ENCODE measurements at places on chromosomes 6 and 20.

DNA sequence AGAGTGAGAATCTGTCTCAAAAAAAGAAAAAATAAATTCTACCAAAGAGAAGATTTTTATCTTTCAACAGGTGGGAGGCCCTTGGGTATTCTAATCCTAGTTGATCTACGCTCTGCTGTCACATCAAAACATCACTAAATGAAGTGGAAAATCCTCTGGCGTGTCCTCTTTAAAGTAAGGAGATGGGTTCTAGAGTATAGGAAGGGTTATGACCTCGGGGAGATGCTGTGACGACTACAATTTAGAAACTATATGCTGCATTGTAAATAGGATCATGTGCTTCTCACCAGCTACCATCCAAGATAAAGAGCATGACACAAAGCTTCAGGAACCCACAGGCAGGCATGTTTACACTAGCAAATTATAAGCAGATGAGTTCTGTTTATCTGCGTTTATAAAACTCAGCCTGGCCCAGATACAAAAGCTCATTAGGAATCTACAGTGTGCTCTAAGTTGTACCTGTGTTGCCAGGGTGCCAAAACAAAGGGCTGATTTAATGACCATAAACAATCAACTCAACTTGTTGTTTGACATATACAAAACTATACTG is 197.1 kb upstream of the PLN start:
- DNase-seq = no peak

- no peak for DNase-seq
These were observed 77.7 kb upstream of the ZFP64 start for GRCh38 chr20:52269321-52269720.

- no peak for DNase-seq
These were observed 11.5 kb upstream of the SSR1 start for GRCh38 chr6:7324520-7324919.

DNA sequence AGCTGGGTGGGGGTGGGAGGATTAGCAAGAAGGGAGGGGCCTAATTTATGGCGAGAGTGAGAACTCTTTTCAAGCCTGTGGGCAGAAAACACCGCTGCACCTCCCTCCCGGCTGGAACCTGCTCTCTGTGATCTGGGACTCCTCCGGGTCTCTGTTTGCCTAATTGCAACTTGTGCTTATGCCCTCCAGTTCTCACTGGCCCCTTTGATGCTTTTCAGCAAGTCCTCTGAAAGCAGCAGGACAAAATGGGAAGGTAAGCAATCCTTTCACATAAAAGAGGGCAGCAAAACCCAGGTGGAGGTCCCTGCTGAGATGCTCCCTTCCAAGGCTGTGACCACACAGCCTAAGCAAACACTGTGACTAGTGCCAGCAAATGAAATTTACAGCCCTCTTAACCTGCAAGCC is 523.0 kb upstream of the FLRT3 start:
- no peak for DNase-seq

DNA sequence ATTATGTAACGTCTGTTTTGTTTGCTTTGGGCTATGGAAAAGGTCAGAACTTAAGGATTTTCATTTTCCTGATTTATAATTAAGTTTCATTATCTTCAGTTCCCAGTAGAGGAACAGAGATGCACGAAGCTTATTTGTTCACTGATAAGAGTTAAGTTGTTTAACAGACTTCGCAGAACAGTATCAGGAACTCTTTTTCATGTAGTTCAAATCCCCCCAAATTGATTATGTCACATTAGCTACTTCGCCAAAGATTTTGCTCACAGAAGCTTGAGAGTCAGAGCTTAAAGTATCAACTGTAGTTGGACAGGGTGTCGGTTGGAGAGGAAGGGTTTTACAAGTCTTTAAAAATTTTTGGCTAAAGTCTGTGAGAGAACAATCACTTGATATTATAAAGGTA is 43.4 kb downstream of the ZHX3 start:
- no peak for DNase-seq

- peak; percentile 5 for DNase-seq
These were observed 210.6 kb downstream of the DLL1 start for GRCh38 chr6:170080169-170080827.

GRCh38 chr6:134882426-134883038 is 67.4 kb downstream of the ALDH8A1 start:
- DNase-seq = no peak

DNA sequence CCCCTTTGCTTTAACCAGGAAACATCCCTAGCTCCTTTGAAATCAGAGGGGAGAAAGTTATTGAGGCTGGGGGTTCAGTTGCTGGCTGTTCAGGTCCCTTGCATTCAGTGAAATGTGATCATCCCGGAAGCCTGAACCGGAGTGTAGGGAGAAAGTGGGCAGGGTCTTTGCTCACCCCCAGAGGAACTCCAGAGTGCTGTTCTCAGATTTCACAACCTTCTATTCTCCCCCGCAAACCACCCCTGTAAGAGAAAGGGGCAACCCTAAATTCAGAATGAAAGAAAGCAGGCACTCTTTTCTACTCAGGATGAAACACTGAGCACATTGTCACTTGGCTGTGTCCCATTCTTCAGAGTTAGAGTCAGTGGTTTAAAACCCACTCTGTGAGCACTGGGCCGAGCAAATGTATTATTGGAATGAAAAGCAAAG is 139.8 kb downstream of the KHDC1L start:
- DNase-seq = no peak

DNA sequence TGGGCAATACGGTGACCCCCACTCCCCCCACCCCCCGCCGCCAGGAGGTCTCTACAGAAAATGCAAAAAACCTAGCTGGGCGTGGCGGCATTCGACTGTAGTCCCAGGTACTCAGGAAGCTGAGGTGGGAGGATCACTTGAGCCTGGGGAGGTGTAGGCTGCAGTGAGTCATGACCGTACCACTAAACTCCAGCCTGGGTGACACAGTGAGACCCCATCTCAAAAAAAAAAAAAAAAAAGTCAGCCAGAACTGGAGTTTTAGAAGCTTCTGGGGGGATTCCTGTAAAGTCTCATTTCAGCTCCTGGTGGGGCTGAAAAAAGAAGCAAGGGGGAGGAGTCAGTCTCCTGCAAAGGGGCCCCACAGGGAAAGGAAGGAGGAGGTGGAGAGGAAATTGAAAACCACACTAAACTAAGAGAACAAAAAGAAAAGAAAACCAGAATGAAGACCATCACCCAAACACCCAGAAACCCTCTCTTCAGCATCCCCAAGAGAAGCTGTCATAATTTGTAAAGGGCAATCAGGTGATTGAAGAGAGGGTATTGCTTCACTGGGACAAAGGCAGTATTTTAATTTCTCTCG is 50.4 kb downstream of the NOL4L start:
- DNase-seq = no peak

DNA sequence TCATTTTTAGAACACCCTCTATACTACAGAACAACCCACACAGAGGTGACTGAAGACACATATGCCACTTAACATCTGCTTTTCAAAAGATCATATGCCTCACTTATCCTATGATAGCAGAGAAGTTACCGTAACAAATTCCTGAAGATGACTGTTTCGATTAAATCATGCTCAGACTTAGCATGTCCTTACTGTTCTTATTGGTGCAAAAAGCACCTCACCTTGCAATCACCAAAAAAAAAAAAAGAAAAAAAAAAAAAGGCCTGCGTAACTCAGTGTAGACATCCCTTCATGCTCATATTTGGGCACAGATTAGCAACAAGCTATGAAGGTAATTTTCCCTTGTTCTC is 17.7 kb upstream of the DST start:
- no peak for DNase-seq

DNA sequence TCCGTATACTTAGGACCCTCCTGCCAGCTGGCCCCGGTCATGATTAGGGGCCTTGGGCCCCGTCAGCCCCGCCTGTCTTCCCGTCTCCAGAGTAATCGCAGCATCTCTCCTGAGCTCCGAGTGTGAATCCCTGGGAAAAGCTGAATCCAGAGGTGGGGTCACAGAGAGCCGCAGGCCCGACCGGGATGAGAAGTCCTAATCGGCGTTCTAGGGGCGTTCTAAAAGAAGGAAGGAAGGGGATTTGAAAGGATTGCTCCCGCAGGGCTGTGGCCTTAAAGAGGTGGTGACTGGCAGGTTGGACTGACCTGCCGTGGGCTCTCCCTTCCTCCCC is 371 bp downstream of the HMGN4 start:
- no peak for DNase-seq

DNA sequence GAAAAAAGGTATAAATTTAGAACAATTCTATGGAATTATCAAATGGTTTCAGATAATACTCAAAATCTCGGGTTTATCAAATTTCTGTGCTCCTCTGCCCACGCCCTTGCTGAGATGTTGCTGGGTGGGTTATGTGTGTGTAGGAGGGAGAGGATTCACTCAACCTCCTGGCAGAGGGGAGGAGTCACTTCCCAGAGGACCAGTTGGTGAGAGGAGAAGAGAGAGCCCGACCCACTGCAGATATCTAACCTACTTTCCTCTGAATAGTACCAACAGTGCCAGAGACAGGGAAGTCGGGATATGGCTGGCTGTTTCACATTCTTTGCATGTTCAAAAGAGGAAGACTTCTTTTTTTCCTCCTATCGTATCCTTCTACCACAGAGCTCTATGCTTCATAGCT is 187.1 kb upstream of the MAN1A1 start:
- no peak for DNase-seq

DNA sequence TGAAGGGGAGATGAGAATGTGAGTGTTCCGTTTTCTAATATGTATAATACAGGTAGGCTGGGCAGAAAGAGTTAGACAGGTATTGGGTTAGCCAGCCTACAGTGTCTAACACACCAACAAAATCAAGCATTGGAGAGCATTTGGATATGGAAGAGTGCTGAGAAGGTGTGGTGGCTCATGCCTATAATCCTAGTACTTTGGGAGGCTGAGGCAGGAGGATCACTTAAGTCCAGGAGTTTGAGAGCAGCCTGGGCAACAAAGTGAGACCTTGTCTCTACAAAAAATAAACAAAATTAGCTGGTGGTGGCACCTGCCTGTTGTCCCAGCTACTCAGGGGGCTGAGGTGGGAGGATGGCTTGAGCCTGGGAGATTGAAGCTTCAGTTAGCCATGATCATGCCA is 38.6 kb upstream of the SLC23A2 start:
- DNase-seq = no peak

- DNase-seq = no peak
These were observed 16.1 kb downstream of the CSNK2A1 start for GRCh38 chr20:527571-527886.

- DNase-seq = no peak
These were observed 15.6 kb upstream of the UBE2V1 start for GRCh38 chr20:50128520-50128905.

DNA sequence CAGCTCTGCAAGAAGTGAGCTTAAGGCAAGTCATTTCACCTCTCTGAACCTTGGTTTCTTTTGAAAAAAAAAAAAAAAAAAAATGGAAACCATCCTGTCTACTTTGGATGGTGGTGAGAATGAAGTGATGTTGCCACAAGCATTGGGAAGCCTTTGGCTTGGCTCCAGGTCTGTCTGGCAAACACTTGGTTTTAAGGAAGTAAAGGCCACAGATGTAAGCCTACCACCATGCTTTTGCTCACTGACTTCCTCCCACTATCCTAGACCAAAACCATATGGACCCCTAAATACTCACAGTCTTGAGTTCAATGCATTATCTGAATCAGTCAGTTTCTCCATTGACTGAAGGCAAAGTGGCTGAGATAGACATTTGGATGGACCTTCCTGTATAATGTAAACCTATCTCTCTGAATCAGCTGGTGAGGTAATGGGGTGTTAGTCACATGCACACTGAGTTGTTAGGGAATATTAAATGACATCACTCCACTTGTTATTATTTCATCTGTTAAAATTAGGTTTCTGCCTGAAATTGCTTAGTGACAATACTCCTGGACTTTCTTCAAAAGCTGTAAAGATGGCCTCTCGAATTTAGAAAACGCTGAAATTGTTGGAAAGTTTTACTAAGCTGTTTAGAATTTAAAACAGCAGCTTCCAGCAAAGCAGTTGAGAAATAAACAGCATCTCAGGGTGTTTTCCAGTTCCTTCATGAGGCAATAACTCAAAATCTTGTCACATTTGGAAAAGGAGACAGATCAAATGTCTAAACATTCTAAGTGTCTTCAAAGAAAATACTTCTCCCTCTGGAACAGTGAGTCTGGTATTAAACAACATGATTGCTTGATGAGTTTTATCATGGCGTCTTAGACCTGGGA is 833.5 kb downstream of the DHX35 start:
- no peak for DNase-seq

DNA sequence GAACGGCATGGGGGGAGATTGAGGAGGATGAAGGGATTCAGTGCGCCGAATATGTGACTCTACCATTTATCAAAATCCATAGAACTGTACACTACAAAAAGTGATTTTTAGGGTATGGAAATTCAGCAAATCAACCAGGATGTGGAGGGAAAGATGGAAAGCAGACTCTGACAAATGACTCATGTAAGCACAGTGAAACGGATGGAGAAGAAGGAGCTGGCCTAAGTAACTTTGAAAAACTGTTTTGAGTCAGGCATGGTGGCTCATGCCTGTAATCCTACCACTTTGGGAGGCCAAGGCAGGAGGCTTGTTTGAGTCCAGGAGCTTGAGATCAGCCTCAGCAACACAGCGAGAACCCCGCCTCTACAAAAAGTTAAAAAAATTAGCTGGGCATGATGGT is 39.2 kb downstream of the MUC22 start:
- no peak for DNase-seq

- DNase-seq = no peak
These were observed 1347.5 kb upstream of the ADGRB3 start for GRCh38 chr6:67287566-67287965.

DNA sequence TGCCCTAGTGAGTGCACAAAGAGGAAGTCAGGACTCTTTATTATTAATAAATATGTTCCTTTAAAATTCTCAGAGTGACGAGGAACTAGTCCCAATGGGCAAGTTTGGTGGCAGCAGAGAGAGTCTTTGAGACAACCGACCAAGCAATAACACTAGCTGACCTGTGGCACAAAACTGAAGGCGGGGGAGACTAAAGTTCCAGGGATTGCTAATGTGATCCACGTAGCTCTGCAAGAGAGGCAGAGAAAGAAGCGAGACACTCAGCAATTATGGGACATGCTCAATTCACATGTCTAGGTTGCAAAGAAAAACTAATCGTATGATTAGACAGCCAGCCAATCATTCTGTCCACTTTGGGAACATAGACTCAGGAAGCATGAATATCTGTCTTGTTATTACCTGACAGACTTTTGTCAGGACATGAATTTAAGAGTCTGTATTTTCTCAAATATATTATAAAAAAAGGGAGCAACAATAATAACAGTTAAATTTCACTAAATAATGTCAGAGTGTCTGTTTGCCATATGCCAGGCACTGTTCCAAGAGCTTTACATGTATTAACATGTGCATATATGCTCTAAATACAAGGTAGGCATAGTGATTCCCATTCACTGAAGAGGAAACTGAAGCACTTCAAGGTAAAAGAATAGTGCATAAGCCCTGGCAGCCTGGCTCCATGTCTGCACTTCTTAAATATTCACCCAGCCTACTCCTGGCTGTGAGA is 81.0 kb downstream of the COL9A1 start:
- no peak for DNase-seq

- DNase-seq = no peak
These were observed 186.8 kb downstream of the ARID1B start for GRCh38 chr6:156963712-156964700.

Data from activated CD4-positive, CD25-positive, alpha-beta regulatory T cell treated with anti-CD3 and anti-CD28 coated beads, Interleukin-2, amount 50 U/mL, for 72 hours (primary cell).